ENCODE measurements at places on chromosomes 6 and 20.

- DNase-seq: no peak
Observed at GRCh38 chr6:122621638-122622037, 11.4 kb downstream of the PKIB start.

GRCh38 chr20:16412906-16413305 lies 160.3 kb downstream of the KIF16B start:
- DNase-seq: no peak

- no peak for DNase-seq
Observed at GRCh38 chr6:4806337-4806725, 30.1 kb downstream of the CDYL start.

- DNase-seq: no peak
Observed at GRCh38 chr6:85136310-85136709, 313.6 kb upstream of the NT5E start.

- no peak for DNase-seq
Observed at GRCh38 chr6:138094260-138094659, 13.0 kb downstream of the PERP start.

DNA sequence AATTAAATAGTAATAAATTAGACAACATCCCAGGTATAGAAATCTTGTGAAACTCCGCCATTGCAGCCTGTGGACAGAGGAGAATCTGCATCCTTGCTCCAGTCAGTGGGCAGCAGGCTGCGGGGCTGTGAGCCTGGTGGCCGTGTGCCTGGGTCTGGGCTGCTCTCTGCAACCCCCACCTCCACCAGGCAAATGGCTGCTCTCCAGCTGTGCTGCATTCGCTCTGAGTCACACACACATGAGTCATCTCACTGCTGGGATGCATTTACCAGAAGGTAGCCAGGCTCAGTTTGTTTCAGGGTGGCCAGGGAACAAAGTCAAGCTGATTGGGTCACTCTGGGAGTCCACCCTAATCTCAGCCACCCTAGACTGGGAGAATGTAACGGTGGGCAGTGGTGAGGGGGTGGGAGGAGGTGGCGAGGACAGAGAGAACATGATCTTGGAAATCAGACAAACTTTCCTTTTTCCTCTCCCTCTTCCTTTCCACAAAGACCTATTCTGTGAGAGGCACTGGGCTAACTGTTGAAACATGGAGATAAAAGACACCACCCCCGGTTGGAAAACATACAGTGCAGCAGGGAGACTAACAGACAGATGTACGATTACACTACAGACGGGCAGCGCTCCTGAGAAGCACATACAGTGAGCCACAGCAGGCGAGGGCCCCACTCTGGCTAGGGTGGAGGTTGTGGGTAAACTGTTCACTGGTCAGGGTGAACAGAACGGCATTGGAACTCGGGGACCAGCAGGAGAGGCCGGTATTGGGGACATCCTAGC lies 59.2 kb downstream of the TRAM2 start:
- no peak for DNase-seq

- no peak for DNase-seq
Observed at GRCh38 chr20:49579874-49580812, 12.2 kb upstream of the PTGIS start.

DNA sequence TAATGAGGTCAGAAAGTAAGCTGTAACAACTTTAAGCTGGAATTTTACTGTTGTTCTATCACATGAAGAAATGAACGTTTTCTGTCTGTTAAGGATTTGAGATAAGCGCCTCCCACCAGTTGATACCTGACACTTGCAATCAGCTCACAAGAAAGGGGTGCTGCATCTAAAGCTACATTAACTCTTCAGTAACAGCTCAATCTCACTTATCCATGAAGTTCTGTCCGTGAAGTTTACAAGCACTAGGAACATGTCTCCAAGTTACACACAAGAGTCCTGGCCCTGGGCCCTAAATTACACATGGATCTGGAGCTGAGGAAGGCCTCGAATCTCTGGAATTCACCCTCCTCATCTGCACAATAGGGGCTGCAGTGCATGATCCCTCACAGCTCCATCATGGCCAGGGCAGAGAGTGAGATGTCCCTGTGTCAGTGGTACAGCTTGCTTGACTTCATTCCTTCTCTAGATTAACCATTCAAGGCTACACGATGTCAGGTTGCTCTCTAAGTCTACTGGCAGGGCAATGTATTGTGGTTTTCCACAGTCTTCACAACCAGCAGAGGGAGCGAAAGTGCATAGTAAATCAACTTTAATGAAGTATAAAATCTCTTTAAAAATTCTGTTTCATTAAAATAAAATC lies 182.4 kb upstream of the MCHR2 start:
- no peak for DNase-seq

DNA sequence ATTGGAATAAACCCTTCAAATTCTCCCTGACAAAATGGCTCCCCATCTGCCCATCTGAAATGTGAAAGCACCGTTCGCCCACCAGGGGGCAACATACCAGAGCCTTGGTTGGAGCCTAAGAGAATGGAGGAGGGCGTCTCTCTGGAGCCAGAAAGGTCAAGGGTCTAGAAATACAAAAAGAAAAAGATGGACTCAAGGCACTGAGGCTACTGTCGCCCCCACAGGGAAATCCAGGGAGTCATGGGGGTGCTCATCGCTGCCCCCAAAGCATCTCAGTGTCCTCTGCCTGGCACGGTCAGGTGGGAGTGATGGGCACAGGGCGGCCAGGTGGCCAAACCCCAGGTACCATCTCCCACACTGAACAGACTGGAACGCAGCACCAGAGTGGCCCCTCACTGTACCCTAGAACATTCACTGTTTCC lies 136.3 kb downstream of the ZMYND8 start:
- DNase-seq: peak; percentile 36

GRCh38 chr6:74931558-74931957 lies 274.3 kb downstream of the COL12A1 start:
- no peak for DNase-seq

DNA sequence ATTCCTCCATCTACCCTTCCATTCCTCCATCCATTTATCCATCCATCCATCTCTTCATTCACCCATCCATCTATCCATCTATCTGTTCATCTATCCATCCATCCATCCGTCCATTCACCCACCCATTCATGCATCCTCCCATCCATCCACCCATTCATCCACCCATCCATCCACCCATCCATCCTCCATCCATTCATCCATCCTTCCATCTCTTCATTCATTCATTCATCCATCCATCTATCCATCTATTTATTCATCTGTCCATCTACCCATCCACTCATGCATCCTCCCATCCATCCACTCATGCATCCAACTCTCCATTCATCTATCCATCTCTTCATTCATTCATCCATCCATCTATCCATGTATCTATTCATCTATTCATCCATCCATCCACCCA lies 380.9 kb downstream of the CDH4 start:
- no peak for DNase-seq

DNA sequence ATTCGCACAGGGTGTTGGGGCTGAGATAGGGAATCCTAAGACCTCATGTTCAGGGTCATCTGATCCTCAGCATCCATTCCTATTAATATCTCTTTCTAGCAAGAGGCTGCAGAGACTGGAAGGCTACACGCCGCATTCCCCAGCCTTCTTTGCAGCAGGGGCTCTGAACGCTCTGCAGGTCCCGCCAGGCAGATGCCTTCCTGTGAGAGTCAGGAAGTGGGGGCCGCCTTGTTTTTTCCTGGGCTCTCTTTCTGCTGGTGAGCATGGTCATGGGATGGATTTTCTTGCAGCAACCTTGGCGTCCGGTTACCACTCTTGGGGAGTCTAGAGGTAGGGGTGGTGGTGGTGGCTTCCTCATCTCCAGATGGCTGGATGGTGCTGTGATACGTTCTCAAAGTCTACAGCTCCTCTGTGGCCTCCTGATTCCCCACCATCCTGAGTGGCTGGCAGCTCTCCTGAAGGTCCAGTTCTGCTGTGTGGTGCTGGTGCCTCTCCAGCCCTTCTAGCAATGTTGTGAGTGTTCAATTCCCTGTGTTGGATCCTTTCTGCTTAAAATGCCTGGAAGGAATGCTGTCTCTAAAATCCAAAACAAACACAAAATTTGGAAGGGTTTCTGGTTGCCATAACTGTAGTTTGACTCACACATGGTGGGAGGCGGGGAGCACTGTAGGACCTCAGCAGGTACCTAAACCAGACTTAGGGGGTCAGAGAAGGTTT lies 111.9 kb downstream of the CEBPB start:
- DNase-seq: no peak

DNA sequence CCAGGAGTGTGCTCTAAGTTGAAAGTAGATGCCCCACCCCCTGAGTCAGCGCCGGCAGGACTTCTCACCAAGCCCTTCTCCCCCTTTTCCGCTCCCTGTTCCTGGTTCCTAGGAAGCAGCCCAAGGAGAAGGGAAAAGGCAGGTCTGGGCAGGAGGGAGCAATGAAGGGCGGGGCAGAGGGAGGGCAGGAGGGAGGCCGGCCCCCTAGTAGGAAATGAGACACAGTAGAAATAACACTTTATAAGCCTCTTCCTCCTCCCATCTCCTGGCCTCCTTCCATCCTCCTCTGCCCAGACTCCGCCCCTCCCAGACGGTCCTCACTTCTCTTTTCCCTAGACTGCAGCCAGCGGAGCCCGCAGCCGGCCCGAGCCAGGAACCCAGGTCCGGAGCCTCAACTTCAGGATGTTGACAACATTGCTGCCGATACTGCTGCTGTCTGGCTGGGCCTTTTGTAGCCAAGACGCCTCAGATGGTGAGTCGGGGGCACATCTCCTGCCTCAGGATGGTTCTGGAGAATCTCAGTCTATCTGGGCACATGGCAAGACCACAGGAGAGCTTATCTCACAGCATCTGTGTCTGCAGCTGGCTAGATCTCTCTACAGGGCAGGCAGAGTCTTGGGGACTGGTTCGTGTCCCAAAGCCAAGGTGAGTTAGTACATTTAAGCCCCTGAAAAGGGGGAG lies at the start of gene PROCR:
PROCR (plus strand) TSS at position 320 of the 681 bp plus-strand sequence; CDS start at position 403, 83 bp downstream.
- DNase-seq: no peak

DNA sequence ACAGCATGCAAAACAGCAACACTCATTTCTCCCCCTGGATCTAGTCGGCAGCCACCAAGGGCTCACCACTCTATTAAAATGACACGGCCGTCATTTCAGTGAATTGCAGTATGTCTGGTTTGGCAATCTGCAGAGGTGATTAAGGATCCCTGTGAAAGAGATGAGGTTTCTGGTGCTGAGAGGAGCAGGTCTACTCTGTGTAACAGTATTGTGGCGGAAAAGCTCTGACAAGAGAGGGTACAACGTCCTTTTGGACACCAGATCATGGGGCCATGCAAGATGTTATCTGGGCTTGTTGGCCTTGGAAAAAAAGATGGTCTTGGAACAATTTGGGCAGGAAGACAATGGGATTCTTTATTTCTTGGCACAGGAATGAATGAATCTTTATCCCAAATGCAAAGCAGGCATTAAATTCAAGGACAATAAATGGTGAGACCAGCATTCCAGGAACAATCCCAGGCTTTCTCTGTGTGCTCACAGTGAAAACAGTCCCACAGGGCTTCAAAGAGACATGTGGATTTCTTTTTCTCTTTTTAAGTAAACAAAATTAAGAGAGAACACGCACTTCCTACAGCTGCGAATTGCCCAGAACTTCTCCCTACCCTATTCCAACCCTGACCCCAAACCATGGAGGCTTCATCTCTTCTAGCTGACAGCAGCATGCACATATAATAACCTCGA lies 33.7 kb upstream of the ADGRF1 start:
- DNase-seq: no peak

DNA sequence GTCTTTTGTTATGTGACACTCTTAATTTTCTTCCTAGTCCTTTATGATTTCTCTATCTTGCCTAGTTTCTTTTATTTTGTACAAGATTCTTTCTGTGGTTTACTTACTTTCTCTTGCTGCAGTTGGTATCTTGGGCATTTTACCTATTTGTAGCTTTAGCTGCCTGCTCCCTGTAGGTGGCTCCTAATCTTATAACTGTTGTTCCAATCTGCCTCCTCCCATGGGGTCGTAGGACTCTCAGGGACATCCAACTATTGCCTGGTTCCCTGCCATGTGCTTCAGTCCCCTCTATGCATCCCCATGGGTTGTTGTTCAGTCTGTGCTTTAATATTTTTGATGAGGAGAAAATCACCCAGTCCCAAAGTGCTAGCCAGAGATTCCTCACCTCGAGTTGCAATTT lies 31.4 kb downstream of the RIN2 start:
- DNase-seq: no peak

DNA sequence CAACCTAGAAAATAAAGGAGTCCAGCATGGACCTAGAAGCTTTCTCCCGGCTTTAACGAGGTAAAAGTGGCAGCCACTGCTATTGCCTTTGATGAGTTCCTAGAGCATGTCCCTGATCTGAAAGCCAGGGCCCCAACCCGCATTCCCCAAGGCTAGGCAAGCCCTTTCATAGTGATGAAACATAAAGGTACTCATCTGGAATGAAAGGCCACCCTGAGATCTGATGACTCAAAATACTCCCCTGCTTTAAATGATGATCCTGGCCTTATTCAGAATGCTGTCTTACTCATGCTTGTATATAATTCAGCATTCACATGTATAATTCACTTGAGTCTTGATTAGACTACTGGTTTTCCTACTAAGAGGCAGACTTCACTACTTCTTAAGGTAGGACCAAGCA lies 21.3 kb downstream of the TTPAL start:
- DNase-seq: no peak

GRCh38 chr6:154537511-154538325 lies 27.2 kb upstream of the CNKSR3 start:
- DNase-seq: no peak

DNA sequence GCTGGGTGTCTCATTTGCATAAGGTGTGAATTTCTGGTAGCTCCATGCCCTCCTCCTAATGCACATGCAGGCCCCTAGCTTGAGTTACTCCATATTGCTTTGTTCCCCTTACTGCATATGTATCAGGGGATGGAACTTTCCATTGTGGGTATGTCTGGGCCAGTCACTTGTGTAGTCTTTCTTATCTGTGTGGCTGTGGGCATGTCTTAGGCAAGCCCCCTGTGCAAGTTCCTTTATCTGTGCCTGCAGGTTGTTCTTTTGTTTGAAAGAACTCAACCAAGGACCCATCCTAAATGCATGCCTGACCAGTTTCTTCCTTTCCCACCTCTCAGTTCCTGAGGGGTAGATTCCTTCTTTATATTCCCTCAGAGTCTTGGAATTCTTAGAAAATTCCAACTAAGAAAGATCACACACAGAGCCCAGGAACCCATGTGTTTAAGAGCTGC lies 23.6 kb downstream of the MBOAT1 start:
- DNase-seq: no peak

DNA sequence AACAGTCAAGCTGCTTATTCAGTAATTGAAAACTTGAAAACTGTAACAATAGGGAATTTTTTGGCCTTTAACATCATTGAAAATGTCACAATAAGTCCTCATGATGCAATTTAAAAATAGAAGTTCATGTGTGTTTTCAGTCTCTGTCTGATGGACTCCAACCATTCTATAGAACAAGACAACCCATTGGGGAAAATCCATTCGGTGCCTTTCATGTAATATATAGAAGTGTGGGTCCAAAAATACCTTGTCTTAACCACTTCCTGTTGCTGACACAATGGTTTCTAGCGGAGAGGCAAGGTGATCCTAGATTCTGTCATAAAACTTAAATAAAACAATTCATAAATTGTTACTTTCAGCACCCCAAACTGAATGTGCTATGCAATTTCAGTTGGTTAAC lies 1131.3 kb upstream of the MAP3K7 start:
- no peak for DNase-seq
